Astrocyte (in vitro differentiated cells and primary cell): ENCODE measurements at places on chromosomes 3 and 15. TPM values are rescaled to one million over a fixed set of nuclear protein-coding genes. Genes with fewer than 3 reads are reported as not detected.

- DNase-seq: peak; percentile 61
Measured at GRCh38 chr15:72338617-72339321, 18.8 kb upstream of the CELF6 start.

GRCh38 chr15:33915571-33916407, 52.5 kb upstream of the CHRM5 start:
- DNase-seq: no peak

- DNase-seq: no peak
Measured at GRCh38 chr3:12465836-12466225, 18.4 kb upstream of the TSEN2 start.

- no peak for DNase-seq
Measured at GRCh38 chr3:48151807-48152427, 36.3 kb downstream of the CDC25A start.

GRCh38 chr3:192921793-192922192, 4.1 kb upstream of the MB21D2 start:
- no peak for DNase-seq

The RLBP1 gene
- total RNA-seq: not detected in 2 replicates

The MKRN2OS gene
- total RNA-seq: 0.25 TPM in 1 of 2 replicates, not detected in the other
